ENCODE measurements at places on chromosomes 1 and 21. TPM values are rescaled to one million over a fixed set of nuclear protein-coding genes. Genes with fewer than 3 reads are reported as not detected.

- no peak overlapping the region for H3K27ac ChIP-seq
- no peaks in the 10 kb centered on the region for H3K27me3 ChIP-seq
- H3K4me3 ChIP-seq, result no peak overlapping the region
- H3K4me1 ChIP-seq, result no peaks in the 10 kb centered on the region
- H3K36me3 ChIP-seq, result peaks cover 20% of the 10 kb centered on the region
Measured at GRCh38 chr1:219990782-219991510, 55.4 kb downstream of the EPRS1 start.

- no peaks in the 10 kb centered on the region for H3K27me3 ChIP-seq
- no peak overlapping the region for H3K4me3 ChIP-seq
- no peak overlapping the region for H3K27ac ChIP-seq
- H3K36me3 ChIP-seq, result no peaks in the 10 kb centered on the region
Measured at GRCh38 chr1:164633997-164634396, 75.0 kb downstream of the PBX1 start.

The ADPRS gene
- 38.9 TPM for total RNA-seq

DNA sequence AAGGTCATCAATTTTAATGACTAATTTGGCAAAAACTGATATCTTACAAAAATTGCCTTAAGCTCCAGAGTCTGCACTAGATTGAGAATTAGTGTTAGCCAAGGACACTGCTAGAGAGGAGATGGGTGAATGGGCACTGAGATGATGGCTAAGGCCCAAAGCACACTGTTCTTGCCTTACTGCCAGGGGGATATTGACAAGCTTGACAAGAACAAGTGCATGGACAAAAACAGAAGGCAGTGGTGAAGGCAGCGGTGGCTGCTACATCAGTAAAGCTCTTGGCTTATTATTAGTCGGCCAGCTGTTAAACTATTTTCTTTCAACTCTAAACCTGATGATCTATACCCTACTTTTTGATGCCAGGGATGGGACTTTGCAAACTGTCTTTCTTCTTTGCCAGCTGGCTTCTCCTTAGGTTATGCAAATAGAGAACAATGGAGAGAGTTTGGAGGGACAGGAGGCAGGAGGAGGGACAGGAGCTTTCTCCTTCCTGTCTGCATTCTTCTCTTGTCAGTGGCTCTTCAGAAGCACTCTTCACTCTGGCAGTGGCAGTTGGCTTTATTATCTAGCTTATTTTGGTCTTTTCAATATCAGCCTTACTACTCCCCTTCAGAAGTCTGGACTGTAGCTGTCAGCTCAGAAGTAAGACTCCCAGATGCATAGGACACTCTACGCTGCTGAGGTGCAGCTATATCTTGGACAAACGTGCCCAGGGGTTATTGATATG, 853.5 kb upstream of the TMPRSS15 start:
- H3K4me1 ChIP-seq, result no peaks in the 10 kb centered on the region
- no peak overlapping the region for H3K4me3 ChIP-seq
- no peaks in the 10 kb centered on the region for H3K27me3 ChIP-seq
- H3K27ac ChIP-seq, result no peak overlapping the region
- no peak for DNase-seq

DNA sequence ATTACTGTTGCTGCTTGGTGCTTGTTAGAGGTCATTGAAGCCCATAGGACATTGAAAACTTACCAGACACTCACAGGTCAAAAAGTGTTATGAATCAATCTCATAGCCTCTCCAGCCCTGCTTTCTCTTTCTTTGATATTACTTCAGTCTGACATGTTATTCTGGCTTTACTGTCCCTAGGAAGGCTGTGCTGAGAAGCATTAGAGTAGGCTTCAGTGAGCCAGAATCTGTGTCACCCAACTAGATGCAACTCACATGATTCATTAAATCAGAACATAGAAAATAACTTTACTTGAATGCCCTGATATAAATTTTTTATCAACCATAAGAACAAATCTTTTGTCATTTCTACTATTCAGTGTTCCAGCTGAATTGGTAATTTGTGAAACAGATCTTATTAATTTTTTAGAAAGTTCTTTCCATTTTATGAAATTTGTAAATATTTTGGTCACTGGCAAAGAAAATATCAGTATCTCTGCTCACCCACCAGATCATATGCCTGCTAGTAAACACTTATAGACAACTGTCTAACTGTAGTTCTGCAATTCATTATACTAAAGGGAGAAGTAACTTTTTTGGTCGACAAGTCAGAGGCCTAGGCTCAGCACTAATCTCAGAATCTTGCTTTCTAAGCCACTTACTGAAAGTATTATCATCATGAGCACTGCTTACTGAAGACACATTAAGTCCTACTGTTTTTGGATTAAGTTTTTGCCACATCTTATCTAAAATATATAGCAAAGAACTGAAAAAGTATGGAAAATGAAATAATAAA, 48.2 kb downstream of the RPAP2 start:
- DNase-seq, result no peak
- no peaks in the 10 kb centered on the region for H3K27me3 ChIP-seq
- H3K4me1 ChIP-seq, result no peaks in the 10 kb centered on the region
- H3K4me3 ChIP-seq, result no peak overlapping the region
- H3K36me3 ChIP-seq, result peaks cover 3% of the 10 kb centered on the region

DNA sequence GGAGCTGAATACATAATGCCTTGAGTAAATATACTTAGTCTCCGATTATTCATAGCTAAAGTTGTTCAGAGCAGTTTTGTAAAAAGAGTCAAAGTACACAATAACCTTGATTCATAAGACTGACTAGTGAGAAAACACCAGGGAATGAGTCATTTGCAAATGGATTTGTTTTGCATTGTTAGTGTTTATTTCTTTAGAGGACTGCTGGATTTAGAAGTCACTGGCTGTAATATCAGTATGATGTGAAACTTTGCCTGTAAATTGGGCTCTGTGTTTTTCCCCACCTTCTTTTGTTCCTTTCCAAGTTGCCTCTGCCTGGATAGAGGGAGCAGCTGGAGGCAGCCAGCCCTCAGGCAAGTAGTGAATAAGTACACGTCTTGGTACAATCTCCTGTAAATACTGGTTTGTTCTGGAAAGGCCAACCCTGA, 474.7 kb downstream of the NUF2 start:
- no peaks in the 10 kb centered on the region for H3K36me3 ChIP-seq
- no peak for DNase-seq
- no peak overlapping the region for H3K4me3 ChIP-seq
- H3K27me3 ChIP-seq, result no peaks in the 10 kb centered on the region
- H3K27ac ChIP-seq, result no peak overlapping the region
- no peaks in the 10 kb centered on the region for H3K4me1 ChIP-seq

DNA sequence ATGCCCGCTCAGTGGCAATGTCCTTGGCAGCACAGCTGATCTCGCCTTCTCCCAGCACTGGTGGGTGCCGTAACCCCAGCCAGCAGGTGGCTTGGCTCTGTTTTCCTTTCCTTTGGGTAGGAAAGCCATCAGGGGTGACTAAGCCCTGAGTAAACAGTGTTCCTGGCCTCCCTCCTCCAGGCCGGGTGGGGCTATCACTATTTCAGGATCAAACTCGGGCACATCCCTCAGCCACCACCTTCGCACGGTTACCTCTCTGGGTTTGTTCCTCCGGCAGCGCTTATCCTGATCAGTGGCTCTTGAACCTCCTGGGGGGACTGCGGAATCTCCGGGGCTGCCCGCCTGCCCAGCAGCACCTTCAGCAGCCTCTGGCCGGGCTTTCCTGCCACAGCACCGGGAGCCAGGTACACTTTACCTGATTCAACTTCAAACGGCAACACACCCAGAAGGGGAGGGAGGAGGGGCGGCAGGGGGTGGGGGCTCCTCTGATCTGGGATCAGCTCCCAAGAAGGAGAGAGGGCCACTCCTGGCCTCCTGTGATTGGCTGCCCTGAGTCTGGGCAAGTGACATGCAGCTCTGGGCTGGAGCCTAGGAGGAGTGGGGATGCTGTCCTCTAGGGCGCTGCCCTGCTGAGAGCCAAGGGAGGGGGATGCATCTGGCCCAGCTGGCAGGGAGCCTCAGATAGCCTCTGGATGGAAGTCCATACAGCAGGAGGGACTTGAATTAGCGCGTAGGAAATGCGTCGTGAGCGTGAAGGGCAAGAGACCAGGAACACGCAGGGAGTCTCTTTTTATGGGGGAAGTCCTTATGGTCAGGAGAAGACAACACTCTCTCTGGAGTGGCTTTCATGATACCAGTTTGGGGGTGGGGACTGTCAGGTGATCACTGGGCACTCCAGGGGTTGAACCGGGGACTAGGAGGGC, at the start of gene ASCL5:
Gene ASCL5 (minus strand): TSS at position 353 of the 923 bp plus-strand sequence. CDS start 11,812 bp downstream, outside the sequence.
- H3K4me3 ChIP-seq, result no peak within 1 kb of the TSS
- H3K27me3 ChIP-seq, result peaks cover 19% of the 10 kb centered on the region
- no peaks in the 10 kb centered on the region for H3K36me3 ChIP-seq
- H3K4me1 ChIP-seq, result no peaks in the 10 kb centered on the region

The OR2T33 gene
- total RNA-seq, result not detected

GRCh38 chr1:244067893-244068292, 16.8 kb downstream of the ZBTB18 start:
- H3K27ac ChIP-seq, result no peak overlapping the region
- no peak for DNase-seq
- no peaks in the 10 kb centered on the region for H3K36me3 ChIP-seq
- no peaks in the 10 kb centered on the region for H3K27me3 ChIP-seq

The PTGER3 gene
- not detected for total RNA-seq

The SMPDL3B gene
- total RNA-seq, result not detected

- peaks cover 10% of the 10 kb centered on the region for H3K4me1 ChIP-seq
- no peak for DNase-seq
- H3K36me3 ChIP-seq, result no peaks in the 10 kb centered on the region
- H3K27ac ChIP-seq, result no peak overlapping the region
Measured at GRCh38 chr1:54600947-54601721, 22.2 kb downstream of the FAM151A start.

GRCh38 chr1:41591891-41592290, 107.4 kb upstream of the EDN2 start:
- DNase-seq, result no peak
- no peak overlapping the region for H3K4me3 ChIP-seq
- H3K4me1 ChIP-seq, result no peaks in the 10 kb centered on the region
- no peak overlapping the region for H3K27ac ChIP-seq
- no peaks in the 10 kb centered on the region for H3K36me3 ChIP-seq

The CNR2 gene
- total RNA-seq, result 0.18 TPM

The RGSL1 gene
- total RNA-seq, result not detected

The ZNF697 gene
- total RNA-seq, result 0.72 TPM

The SPRR2B gene
- not detected for total RNA-seq

GRCh38 chr1:53460666-53461322, 1.6 kb downstream of the DMRTB1 start:
- H3K27ac ChIP-seq, result no peak overlapping the region
- H3K4me3 ChIP-seq, result no peak overlapping the region
- no peaks in the 10 kb centered on the region for H3K27me3 ChIP-seq
- DNase-seq, result no peak
- H3K36me3 ChIP-seq, result no peaks in the 10 kb centered on the region

DNA sequence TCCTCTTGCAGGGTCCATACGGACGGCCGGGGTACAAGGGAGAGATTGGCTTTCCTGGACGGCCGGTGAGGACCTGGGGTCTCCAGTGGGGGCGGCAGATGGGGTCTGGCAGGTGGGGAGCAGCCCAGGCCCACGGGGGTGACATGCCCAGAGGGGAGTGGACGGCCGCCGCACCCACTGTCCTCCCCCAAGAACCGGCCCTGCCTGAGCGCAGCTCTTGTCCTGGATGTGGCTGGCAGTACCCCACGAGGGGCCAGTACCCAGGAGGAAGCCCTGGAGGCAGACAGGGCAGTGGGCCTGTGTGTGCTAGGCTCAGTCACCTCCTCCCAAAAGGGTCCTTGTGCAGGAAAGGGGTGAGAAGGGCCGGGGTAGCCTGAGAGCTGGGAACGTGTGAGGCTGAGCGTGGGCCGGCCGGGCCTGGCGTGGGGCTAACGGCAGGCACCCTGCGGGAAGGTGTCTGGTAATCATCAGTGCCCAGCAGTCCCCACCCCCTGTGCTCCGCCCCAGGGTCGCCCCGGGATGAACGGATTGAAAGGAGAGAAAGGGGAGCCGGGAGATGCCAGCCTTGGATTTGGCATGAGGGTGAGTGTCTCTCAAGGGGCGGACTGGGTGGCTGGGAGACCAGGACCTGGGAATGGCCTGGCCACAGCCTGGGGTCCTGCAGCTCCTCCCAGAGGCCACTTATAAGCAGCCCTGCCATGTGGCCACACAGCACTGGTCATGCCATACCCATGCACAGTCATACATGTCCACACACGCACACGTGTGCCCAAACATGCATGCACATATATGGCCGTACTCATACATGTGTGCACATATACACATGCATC, 47.2 kb downstream of the SLC19A1 start:
- no peak overlapping the region for H3K4me3 ChIP-seq
- no peak for DNase-seq
- no peaks in the 10 kb centered on the region for H3K27me3 ChIP-seq
- no peaks in the 10 kb centered on the region for H3K4me1 ChIP-seq
- no peaks in the 10 kb centered on the region for H3K36me3 ChIP-seq

The BACE2 gene
- 1.1 TPM for total RNA-seq

The CHI3L1 gene
- not detected for total RNA-seq

GRCh38 chr1:8016210-8016894, 9.8 kb downstream of the ERRFI1 start:
- H3K4me1 ChIP-seq, result no peaks in the 10 kb centered on the region
- H3K27me3 ChIP-seq, result no peaks in the 10 kb centered on the region
- no peaks in the 10 kb centered on the region for H3K36me3 ChIP-seq
- no peak overlapping the region for H3K27ac ChIP-seq
- no peak for DNase-seq

The ABCB10 gene
- total RNA-seq, result 48.0 TPM

DNA sequence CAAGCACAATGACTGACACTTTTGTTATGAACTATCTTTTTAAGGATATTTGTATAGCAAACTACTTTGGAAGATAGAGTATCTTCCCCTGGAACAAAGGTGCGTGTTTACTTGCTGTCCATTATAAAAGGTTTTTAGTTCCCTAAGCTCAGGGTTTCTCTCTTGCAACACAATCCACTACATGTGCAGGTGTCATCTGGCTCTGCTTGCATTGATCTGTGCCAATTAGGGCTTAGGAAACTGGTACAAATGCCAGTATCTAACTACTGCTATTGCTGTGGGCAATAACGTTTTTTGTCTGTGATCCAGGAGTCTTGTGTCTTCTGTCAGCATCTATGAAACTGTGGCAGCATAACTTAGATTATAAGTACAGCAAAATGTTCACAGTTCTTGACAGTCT, 68.3 kb upstream of the ABCD3 start:
- H3K4me3 ChIP-seq, result no peak overlapping the region
- H3K4me1 ChIP-seq, result no peaks in the 10 kb centered on the region
- no peak for DNase-seq
- no peaks in the 10 kb centered on the region for H3K27me3 ChIP-seq
- no peak overlapping the region for H3K27ac ChIP-seq
- no peaks in the 10 kb centered on the region for H3K36me3 ChIP-seq

GRCh38 chr1:50266509-50266908, 156.7 kb downstream of the DMRTA2 start:
- no peak for DNase-seq
- no peaks in the 10 kb centered on the region for H3K27me3 ChIP-seq
- H3K27ac ChIP-seq, result no peak overlapping the region
- no peak overlapping the region for H3K4me3 ChIP-seq
- no peaks in the 10 kb centered on the region for H3K4me1 ChIP-seq

The ALPL gene
- not detected for total RNA-seq

- H3K27me3 ChIP-seq, result no peaks in the 10 kb centered on the region
- no peak overlapping the region for H3K27ac ChIP-seq
- peaks cover 42% of the 10 kb centered on the region for H3K36me3 ChIP-seq
- no peak overlapping the region for H3K4me3 ChIP-seq
- H3K4me1 ChIP-seq, result no peaks in the 10 kb centered on the region
- DNase-seq, result no peak
Measured at GRCh38 chr1:11138029-11138428, 38.4 kb upstream of the EXOSC10 start.

The NTRK1 gene
- 2.9 TPM for total RNA-seq

All from CD8-positive, alpha-beta memory T cell (primary cell).